Activated T-helper 1 cell treated with anti-CD3 and anti-CD28 coated beads, Interleukin-12 subunit alpha, Interleukin-12 subunit beta, Interleukin-2, Interleukin-4 antibody, amounts not matched to agents 30 ng/mL and 10 ng/mL and 1 ng/mL, durations not matched to agents 14 hours and 24 hours and 36 hours (primary cell): ENCODE measurements at places on chromosomes 16 and 17. TPM values are rescaled to one million over a fixed set of nuclear protein-coding genes. Genes with fewer than 3 reads are reported as not detected.

GRCh38 chr17:32805029-32805976 lies 71.6 kb downstream of the MYO1D start:
- no peak overlapping the region for H3K27ac ChIP-seq
- H3K4me1 ChIP-seq, result peaks cover 7% of the 10 kb centered on the region
- peaks cover 4% of the 10 kb centered on the region for H3K27me3 ChIP-seq
- DNase-seq, result no peak
- no peaks in the 10 kb centered on the region for H3K36me3 ChIP-seq
- H3K4me3 ChIP-seq, result no peak overlapping the region

GRCh38 chr17:82900741-82901140 lies 60.9 kb upstream of the ZNF750 start:
- no peak overlapping the region for H3K27ac ChIP-seq

GRCh38 chr17:15048933-15049794 lies 216.0 kb downstream of the PMP22 start:
- no peak overlapping the region for H3K27ac ChIP-seq
- H3K4me1 ChIP-seq, result no peaks in the 10 kb centered on the region
- H3K4me3 ChIP-seq, result no peak overlapping the region
- no peak for DNase-seq

DNA sequence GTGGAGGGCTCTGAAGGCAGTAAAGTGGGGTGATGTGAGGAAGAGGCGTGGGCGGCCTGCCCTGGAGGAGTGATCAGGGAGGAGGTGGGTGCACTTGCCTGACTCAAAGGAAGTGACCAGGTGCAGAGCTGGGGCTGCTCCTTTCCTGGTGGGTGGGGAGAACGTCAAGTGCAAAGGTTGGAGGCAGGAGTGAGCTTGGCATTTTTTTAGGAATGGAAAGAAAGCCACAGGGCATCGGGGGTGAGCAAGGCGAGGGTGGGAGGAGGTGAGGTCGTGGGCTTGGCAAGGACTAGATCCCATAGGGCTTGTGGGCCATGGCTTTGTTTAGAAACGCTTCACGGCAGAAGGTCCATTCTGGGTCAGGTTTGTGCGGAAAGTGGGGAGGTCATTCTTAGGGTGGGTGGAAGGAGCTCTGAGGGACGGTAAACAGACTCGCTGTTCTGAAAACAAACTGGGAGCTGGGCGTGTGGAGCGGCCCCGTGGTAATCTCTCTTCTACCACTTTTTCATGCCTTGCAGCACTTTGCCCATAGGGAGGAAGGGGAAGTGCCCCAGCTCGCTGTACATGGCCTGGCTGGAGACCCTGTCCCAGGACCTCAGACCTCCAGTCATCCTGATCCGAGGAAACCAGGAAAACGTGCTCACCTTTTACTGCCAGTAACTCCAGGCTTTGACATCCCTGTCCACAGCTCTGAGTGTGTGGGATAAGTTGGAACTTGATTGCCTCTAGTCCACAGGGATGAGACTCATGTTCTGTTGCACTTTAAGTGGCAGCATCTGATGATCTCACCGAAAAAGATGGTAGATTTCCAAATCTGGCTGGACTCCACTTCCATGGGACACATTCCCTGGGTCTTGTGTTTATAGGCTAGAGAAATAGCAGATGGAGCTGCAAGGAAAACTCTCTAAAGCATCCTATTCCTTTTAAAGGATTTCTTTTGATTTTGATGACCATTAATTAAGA lies 18.9 kb upstream of the HERPUD1 start:
- no peak for DNase-seq
- H3K36me3 ChIP-seq, result peaks cover 5% of the 10 kb centered on the region
- H3K4me1 ChIP-seq, result peaks cover 51% of the 10 kb centered on the region
- H3K27ac ChIP-seq, result peak overlapping the region; percentile 13
- peaks cover 3% of the 10 kb centered on the region for H3K27me3 ChIP-seq

- no peak for DNase-seq
- no peak overlapping the region for H3K27ac ChIP-seq
- no peaks in the 10 kb centered on the region for H3K36me3 ChIP-seq
Observed at GRCh38 chr16:264440-264951, 11.2 kb downstream of the RGS11 start.

DNA sequence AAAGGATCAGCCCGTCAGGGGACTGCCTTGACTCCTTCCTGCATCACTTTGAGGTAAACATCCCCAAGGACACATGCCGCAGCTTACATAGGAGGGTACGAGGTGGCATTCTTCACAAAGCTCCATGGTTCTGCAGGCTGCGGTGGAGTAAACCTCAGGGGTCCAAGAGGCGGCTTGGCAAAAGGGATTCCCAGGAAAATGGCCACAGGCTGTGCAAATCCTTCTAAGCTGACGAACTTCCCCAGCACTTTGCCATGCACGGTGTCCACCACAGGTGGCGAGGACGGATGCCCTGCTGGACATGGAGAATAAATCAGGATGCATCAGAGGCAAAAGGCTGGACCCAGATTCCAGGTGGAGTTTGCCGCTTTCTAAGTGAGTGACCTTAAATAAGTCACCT lies 4.2 kb downstream of the CES1 start:
- H3K27me3 ChIP-seq, result no peaks in the 10 kb centered on the region
- DNase-seq, result no peak
- H3K27ac ChIP-seq, result no peak overlapping the region
- no peak overlapping the region for H3K4me3 ChIP-seq

- DNase-seq, result no peak
- no peak overlapping the region for H3K27ac ChIP-seq
- peaks cover 11% of the 10 kb centered on the region for H3K27me3 ChIP-seq
- no peaks in the 10 kb centered on the region for H3K4me1 ChIP-seq
- no peaks in the 10 kb centered on the region for H3K36me3 ChIP-seq
- H3K4me3 ChIP-seq, result no peak overlapping the region
Observed at GRCh38 chr16:21264571-21265036, 13.5 kb downstream of the CRYM start.

DNA sequence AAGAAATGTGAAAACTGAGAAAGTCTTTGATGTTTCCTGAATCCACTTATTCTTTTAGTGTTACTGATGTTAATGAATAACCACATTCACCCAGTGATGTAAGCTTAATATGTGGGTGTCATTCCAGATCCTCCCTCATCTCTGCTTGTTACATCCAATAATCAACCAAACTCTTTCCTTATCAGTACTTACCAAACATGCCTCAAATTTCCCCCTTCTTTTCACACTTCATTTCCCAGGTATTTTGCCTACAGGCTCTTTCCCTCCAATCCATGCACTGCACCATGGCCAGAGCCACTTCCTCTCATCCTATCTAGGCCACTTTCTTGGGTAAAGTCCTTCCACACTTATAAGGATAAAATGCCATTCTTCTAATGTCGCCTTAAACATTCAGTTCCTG lies 451.5 kb downstream of the NPIPA7 start:
- peaks cover 2% of the 10 kb centered on the region for H3K27me3 ChIP-seq
- H3K4me1 ChIP-seq, result no peaks in the 10 kb centered on the region
- no peak overlapping the region for H3K4me3 ChIP-seq
- no peak overlapping the region for H3K27ac ChIP-seq

SLC7A6 gene
- 139 and 143 TPM in 2 replicates for total RNA-seq

TBC1D3K gene
- not detected in 2 replicates for total RNA-seq

SLC16A5 gene
- total RNA-seq, result 5.5 and 7.2 TPM in 2 replicates

SLC47A2 gene
- total RNA-seq, result not detected in 2 replicates

KSR1 gene
- total RNA-seq, result 119 and 122 TPM in 2 replicates
